Activated CD8-positive, alpha-beta memory T cell treated with anti-CD3 and anti-CD28 coated beads for 4 hours (primary cell): ENCODE measurements at places on chromosomes 1 and 21.

- DNase-seq: no peak
Observed at GRCh38 chr1:170203693-170204092, 57.9 kb downstream of the NTMT2 start.

GRCh38 chr1:17093822-17094393, 25.3 kb downstream of the PADI2 start:
- no peak for DNase-seq

GRCh38 chr1:201515062-201515750, 8.3 kb upstream of the CSRP1 start:
- DNase-seq: no peak

GRCh38 chr1:202243006-202243405, 49.4 kb downstream of the LGR6 start:
- DNase-seq: no peak
